ENCODE measurements at places on chromosomes 7 and 10.

DNA sequence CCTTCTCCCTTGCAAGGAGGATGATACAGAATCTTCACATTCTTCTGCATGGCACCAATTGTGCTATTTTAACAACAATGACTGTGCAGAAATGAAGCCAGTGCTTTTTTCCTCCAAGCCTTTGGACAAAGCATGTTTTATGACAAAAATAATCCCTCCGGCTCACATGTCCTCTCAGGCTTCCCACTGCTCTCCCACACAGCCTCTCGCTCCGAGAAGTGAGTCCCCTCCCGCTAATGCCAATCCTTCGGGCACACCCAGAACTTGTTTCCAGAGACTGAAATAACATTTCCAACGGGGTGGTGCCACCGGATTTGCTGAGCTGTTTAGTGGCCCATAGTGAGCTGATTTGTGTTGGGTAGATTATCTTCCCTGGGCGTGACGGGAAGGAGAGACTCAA, 35.8 kb downstream of the RBM17 start:
- DNase-seq, result no peak

DNA sequence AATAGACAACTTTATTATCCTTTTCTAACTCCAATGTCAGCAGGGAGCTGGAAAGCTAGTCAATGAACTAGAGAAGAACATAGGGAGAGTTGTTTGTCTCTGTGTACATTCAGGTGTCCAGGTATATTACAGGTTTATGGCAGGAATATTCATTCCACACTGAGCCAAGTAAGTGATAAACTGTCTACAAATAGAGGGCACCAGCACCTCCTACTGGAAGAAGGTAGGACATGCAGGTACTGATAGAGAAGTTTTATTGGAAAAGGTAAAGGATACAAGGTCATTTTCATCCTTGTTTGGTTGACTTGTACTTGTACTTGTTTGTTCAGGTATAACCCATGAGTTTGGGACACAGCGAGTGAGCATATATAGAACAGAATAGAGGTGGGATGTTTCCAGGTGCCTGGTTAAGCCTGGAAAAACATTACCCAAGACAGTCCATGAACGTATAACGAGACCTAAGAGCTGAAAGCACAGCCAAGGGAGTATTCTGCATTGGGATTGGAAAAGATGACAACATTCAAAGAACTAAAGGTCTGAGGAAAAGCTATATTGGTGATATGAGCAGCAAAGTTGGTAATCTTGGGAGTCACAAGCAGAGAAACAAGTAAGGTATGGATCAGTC, 61.4 kb upstream of the PPP1R3C start:
- DNase-seq, result peak; percentile 59

- DNase-seq, result no peak
Measured at GRCh38 chr7:74371381-74372341, 82.0 kb upstream of the GTF2IRD1 start.

DNA sequence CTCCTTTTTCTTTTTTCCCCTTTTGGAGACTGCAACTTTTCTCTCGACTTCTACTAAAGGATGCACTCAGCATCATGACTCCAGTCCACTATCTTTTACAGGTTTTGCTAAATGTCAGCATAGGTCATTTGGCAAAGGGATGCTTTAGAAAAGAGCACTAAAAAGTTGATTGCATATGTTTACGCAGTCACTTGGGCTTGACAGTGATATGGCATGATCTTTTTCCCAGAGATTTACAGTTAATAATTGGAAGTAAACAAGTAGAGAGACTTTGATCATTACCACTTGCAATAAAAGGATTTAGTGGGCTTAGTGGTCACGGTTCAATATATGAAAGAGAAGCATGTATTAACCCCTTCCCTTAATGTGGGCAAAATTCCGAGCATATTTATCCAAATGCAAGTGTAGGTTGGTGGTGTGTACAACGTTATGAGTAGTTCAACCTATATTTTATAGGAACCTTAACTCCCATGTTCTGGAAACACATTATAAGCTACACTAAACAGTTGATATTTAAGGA, 1.8 kb downstream of the BMI1 start:
- no peak for DNase-seq

GRCh38 chr10:105615715-105616365, 974.8 kb downstream of the SORCS3 start:
- no peak for DNase-seq

DNA sequence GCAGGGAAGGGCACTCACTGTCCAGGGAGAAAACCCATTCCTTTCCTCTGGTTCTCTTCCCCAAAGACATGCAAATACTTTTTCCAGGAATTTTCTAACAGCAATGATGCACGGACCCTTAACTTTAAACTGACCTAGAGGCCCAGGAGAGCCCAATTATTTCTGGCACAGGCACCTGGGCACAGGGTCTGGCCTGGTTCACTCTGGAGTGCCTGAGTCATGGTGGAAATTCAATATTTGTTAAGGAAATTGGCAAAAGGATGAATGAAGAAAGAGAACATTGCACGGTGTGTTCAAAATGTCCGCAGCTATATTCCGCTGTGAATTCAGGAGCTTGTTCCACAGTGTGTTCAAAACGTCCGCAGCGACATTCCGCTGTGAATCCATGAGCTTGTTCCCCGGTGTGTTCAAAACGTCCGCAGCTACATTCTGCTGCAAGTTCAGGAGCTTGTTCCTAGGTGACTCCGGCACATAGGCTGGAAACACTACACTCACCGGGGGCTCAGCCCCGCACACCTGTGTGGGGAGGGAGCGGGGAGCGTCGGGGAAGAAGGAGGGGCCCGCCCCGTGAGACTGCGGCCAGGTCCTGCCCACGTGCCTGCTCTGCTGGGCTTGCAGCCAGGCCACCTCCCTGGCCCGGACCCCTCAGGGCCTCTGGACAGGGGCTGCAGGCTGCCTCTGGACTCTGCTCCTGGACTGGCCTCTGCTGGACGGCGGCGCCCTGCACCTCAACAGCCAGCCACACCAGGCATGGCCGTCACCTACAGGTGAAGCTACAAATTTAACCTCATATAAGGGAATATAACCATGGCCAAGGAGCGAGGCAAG, 72.0 kb upstream of the FAM20C start:
- no peak for DNase-seq

GRCh38 chr7:155804897-155805825, 7.1 kb downstream of the SHH start:
- peak; percentile 59 for DNase-seq

DNA sequence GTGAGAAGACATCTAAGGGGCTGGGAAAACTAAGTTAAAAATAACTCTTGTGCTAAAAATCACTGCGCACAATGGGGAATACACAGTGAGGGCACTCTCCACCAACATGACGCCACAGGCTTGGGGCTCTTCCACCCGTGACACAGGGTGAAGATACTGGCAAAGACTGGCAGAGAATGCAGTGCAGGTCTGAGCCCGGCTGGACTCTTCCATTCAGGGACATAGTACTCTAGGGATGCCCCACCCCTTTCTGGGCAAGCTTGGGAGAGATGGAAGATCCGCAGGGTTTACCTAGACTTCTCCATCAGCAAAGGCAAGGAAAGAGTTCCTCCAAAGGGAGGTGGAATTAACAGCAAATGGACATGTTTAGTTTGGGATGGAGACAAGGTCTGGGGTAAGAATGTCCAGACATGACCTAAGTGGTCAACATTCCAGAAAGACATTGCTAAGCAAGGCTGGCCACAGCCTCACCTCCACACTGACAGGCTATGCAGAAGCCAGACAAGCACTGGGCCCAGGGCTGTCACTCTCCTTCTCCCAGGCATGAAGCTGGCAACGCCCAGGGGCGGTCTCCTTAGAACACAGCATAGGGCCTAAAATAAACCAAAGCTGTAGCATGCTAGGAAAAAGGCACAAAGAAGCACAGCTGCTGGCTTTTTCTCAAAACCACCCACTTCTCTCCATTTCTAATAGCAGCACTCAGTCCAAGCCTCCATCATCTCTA, 28.1 kb downstream of the XPNPEP1 start:
- DNase-seq, result peak; percentile 45

DNA sequence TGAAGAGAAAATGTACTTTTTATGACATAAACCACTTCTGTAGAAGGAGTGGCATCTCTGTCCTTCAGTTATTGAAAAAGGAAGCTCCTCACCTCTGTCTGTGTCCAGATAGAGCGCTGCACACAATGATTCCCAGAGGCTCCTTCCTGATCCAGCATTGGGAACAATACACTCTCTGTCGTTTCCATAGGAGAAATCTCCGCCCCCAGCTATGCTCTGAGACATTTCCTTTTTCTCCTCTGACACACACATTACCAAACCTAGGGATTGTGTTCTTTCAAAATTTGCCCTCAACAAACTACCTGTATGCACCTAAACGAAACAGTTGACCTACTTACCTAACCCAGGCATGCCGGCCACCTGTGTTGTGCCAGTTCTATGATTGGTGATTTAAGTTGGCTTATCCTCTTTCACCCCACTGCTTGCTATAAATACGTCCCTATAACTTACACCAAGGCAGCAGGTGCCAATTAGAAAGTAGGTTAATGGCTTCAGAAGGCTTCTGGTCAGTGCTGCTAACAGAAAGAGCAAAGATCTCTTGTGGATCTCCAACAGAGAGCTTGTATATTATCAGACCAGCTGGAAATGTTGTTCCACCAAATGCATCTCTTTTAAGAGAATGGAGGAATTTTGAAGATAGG, 140.1 kb upstream of the JCAD start:
- DNase-seq, result no peak

GRCh38 chr10:71065659-71066058, 146.7 kb upstream of the UNC5B start:
- no peak for DNase-seq

DNA sequence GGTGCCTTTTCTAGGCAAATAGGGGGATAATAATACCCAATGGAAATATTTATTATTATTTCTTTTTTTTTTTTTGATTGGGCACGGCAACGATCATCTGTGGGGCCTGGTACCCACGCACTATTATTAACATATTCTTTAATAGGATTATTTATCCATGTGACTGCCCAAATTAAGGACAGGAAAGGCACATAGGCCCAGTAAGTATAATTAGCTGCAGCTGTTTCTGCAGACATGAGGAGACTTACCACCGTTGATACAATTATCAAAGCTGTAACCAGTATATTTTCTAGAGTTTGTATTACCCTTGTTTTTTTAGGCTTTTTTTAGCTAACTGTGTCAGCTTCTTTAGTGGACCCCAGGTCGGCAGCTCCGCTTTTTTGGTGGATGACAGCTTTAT, 25.2 kb upstream of the GUSB start:
- DNase-seq, result no peak

DNA sequence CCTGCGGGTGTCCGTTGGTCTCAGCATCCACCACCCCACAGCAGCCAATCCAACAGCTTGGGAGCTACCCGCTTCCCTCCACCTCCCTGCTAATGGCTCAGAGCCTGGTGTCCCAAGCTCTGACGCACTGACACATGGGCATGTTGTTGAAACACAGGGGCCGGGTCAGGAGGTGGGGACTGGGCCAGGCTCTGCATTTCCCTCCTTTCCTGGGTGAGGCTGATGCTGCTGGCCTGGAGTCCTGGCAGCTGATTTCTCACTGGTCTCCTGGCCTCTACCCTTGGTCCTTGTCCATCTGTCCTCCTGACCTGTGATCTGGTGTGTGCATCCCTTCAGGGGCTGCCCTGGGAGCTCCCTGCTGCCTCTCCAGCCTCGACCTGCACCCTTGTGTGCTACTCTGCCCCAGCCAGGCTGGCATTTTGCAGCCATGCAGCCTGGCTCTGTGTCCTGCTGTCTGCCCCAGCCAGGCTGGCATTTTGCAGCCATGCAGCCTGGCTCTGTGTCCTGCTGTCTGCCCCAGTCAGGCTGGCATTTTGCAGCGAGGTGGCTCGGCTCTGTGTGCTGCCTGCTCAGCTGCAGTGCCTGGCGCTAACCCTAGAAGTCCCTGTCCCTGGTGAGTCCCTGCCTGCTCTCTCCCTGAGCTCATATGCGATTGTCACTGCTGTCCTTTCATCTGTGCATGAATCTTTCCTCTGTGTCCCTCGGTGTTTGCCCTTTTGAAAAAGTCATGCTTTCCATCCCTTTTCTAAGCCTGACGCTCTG, 14.0 kb downstream of the AMZ1 start:
- peak; percentile 82 for DNase-seq

DNA sequence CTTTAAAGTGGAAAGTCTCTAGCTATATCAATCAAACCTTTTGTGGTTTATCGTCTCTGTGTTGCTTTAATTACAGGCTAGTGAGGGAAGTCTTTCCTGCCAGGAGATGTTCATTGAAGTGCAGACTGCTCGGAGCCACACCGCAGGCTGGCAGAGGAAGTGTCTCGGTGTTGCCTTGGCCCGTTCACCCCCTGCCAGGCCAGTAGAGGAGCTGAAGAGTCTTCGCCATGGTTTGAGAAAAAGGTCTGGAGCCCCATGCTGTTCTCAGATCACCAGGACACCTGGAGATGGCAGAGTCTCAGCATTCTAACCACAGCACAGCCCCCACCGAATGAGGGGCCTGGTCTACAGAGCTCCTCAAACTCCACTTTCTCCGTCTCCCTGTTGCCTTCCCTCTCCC, 275.9 kb upstream of the PLPP4 start:
- no peak for DNase-seq

DNA sequence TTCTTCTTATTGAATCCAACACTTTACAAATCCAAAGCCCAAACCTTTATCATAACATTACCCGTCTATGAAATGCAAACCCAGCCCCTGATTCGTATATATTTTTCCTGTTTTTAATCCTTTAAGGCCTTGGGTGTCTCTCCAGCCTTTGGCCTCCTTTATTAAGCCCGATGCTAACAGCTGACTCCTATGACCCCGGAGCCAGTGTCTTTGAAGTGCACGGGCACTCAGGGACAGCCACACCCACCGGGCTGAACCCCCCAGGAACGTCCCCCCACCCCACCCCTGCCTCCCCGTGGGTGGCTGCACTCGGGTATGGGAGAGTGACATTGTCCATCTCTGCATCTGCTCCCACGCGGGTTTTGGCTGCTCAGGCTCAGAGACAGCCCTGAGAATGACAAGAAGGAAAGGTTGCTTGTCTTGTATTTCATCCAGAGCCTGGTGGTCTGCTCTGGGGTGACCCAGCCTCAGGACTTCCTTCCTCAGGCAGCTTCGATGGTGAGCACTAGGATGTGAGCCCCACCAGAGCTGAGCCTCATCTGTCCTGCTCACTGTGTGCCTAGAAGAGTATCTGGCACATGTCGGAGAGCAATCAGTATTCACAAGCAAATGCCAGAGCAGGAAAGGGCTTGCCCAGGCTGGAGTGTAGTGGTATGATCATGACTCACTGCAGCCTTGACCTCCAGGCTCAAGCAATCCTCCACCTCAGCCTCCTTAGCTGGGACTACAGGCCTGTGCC, 210.4 kb downstream of the SKIDA1 start:
- DNase-seq, result peak; percentile 77

DNA sequence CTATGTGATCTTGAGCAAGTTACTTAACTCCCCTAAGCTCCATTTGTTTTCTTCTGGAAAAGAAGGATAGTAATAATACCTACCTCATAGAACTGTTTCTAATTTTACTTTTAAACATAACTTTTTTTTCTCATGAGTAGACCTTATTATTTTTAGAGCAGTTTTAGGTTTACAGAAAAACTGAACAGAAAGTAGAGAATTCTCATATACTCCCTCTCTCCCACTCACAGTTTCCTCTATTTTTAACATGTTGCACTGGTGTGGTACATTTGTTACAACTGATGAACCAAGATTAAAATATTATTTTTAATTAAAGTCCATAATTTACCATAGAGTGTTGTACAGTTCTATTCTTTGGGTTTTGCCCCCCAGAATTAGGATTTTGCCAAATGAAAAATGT, 221.3 kb upstream of the CSTF2T start:
- no peak for DNase-seq

GRCh38 chr10:5630112-5630436, 36.3 kb downstream of the ASB13 start:
- no peak for DNase-seq
